ENCODE measurements at places on chromosomes 4 and X.

DNA sequence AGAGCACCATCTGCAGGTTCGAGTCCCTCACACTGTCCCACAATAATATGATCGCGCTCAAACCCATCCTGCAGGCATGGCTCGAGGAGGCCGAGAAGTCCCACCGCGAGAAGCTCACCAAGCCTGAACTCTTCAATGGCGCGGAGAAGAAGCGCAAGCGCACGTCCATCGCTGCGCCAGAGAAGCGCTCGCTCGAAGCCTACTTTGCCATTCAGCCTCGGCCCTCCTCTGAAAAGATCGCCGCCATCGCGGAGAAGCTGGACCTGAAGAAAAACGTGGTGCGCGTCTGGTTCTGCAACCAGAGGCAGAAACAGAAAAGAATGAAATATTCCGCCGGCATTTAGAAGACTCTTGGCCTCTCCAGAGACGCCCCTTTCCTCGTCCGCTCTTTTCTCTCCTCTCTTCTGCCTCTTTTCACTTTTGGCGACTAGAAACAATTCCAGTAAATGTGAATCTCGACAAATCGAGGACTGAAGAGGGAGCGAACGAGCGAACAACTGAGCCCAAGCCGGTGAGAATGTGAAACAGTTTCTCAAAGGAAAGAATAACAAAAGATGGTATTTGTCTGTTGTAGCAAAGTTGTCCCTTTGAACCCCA, 1.9 kb downstream of the POU4F2 start:
- no peak for DNase-seq

DNA sequence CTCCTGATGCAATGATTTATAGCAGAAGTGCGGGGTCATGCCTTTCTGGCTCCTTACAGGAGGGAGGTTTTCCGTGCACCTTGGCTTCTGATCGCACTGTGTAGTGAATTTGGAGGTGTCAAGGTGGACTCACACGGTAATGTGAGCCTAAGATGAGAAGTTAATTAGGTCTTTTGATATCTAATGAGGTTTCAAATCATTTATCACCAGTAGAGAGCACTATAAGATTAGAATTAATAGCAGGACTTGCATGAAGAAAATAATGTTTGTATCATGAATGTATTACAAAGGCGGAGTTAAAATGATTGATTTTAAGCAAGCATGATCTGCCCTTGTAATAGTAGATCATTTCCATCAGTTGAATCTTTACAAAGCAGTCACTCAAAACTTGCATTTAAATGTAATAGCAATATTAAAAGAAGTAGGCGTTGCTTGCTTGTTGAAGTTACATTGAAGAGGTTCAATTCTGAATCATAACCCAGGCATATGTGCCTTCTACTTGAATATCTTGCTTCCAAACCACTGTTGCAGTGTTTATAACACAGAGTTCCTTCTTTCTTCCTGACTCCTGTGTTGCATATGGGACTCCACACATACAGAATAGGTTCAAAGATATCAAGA, 152.1 kb downstream of the FMR1NB start:
- DNase-seq, result peak; percentile 4

- no peak for DNase-seq
These were observed 335.8 kb downstream of the PABPC4L start for GRCh38 chr4:133865612-133866327.

DNA sequence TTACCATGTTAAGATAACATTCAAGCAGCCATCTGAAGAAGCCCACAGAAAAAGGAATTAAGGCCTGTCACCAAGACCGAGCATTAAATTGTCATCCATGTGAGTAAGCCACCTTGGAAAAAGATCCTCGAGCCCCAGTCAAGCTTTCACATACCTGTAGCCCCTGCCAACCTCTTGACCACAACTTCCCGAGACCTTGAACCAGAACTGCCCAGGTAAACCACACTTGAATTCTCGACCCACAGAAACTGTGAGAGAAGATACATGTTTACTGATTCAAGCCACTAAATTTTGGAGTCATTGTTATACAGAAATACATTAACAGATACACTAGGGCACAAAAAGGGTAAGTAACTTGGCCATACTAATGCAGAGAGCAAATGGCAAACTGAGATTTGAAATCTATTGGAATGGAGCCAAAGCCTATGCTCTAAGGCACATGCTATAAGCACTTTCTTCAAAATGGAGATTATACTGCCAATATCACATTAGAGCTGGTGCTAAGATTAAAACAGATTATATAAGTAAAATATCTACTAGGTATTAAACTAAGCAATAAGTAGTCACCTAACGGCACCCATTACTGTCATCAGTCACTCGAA, 49.5 kb downstream of the FAM13A start:
- no peak for DNase-seq

DNA sequence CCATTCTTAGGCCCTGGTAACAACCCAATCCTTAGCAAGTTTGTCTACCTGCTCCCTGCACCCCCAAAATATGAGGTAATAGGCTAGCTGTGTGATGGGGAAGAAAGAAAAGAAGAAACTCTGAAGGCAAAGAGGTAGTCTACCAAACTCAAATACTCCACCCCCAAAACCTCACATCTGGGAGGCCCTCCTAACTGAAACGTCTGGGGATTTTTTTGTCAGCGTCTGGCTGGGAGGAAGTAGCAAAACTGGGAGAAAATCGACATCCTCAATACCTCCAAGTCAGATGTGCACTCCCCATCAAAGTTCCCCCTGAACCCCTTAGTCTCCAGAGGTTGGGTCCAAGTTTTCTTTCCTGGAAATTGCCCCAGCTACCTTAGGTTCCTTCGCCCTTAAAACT, 1.0 kb downstream of the LAMP2 start:
- no peak for DNase-seq
